Motor neuron (in vitro differentiated cells): ENCODE measurements at places on chromosomes 3 and 15.

GRCh38 chr3:99943931-99944761, 126.5 kb downstream of the CMSS1 start:
- ATAC-seq: no peak

- no peak for ATAC-seq
These were observed 78.4 kb upstream of the TRIM42 start for GRCh38 chr3:140599496-140599895.

DNA sequence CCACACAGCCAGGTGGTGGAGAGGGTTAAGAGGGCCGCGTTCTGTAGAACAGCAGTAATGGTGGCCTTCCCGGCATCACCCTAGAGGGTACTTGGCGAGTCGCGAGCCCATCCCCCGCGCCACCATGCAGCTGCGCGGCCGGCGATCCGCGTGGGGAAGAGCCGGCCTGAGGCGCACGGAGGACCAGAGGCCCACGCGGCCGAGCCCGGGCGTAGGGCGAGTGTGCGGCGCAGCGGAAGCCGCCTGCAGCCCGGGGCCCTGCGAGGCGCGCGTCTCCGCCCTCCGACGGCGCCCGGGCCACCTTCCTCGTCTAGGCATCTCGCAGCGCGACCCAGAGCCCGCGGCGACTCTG, 423 bp downstream of the TKT start:
- peak; percentile 57 for ATAC-seq

DNA sequence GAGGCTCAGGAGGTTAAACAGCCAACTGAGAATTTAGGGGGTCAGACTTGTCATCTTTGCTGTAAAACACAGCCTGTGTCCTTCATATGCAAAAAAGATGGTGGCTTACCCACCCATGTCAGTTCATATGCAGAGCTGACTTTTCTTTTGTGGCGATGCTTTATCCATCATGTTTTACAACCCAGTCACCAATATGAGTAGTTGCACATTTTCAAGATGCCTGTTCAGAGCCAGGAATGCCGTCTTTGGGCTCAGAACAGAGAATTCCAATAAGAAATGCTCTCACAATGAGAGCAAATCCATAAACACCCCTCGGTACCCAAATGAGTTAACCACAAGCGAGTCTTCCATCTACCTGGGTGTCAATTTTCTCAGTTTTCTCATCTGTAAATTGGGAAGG, 83.6 kb downstream of the TIGIT start:
- no peak for ATAC-seq

- no peak for ATAC-seq
These were observed 40.9 kb downstream of the RORA start for GRCh38 chr15:61188168-61188567.

GRCh38 chr3:115401298-115401697, 222.0 kb upstream of the GAP43 start:
- ATAC-seq: no peak

DNA sequence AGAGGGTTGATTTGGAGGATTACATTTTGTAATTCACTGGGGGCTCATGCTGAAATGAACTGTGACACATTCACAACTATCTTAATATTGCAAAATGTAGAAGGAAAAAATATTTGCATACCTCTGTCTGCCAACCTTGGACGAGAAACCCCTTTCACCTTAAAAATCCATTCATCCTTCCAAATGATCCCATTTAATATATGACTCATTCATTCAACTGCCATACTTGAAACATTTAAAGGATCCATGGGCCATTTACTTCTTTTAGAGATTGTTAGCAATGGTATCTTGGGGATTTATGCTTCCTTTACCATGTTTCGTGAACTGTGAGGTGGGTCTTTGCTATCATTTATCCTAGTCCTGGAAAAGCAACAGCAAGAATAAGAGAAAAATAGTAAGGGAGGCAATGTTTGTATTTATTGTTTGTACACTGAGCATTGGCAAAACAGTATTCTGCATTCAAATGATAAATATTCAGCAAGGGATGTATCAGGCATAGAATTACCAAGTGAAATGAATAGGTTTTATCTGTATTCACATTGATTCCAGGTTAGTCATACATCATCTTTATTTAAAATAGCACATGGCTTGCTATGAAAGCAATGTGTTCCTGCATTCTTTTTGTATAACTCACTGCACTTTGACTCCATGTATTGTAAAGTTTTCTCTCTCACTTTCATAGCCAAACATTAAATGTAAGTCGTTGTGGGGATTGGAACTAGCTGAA, 378.1 kb downstream of the NSUN3 start:
- ATAC-seq: no peak

DNA sequence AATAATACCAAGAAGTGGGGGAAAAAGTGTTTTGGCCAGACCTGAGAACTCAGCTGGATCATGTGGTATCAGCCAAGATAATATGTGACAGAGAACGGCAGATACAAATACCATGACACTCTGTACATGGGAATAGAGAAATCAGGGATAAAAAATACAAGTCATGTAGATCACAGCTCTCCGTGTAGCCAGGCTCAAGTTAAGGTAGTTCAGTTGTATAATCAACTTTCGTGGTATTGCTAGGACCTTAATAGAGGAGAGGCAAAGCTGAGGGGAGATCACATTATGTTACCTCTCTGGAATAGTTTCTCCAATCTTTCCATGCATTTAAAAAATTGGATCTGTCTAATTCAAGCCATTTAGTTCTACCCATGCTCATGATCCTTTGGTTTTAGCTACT, 179.8 kb downstream of the GHSR start:
- no peak for ATAC-seq

GRCh38 chr3:52123106-52123725, 31.0 kb downstream of the POC1A start:
- ATAC-seq: peak; percentile 94

DNA sequence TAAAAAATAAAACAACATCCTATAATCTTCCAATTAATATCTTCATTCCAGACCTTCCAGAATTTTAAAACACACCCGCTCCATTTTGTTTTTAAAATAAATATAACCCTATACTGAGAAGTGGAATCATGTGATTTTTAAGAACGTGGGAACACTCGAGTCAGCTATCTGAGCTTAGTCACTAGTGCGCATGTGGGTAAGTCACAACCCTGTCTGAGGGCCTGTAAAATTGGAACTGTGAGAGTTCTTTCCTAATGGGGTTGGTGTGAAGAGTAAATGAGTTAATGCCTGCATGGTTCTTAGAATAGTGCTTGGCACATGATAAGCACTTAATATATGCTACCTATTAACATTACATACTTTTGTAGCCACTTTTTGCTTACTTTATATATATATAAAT, 19.9 kb upstream of the POLR2M start:
- no peak for ATAC-seq

GRCh38 chr3:150069633-150070032, 98.9 kb upstream of the PFN2 start:
- ATAC-seq: no peak

DNA sequence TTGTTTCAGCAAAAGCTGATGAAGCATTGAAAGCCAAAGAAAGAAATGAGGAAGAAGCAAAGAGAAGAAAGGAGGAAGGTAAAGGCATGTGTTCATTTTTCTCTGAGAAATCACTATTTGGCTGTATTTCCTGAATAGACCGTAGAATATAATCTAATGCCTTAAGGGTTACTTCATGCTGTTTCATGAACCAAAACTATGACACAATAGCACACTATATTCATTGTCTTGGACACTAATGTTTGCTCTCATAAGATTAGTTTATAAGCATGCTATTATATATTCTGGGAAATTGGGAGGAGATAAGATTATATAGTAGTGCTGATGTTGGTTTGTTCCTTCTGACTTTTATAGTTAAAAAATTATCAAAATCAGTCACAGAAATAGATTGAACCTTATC, 110.1 kb upstream of the MLF1 start:
- no peak for ATAC-seq

GRCh38 chr15:65937054-65937453, 67.8 kb downstream of the RAB11A start:
- no peak for ATAC-seq

DNA sequence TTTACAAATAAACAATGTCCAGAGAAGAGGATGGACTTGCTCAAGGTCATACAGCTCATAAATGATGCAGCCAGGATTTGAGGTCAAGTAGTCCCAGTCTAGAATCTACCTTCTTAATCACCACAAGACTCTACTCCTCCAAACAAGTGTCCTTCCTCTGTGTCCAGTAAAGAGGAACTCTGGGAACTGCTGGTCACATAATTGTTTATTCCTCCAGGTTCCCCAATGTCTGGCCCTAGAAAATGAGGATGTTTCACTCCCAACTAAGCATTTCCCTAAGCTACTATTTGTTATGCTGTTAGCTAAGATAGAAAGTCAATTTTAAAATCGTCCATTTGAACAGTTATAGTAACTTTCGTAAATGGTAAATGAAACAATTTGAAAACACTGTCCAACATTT, 192.4 kb downstream of the FHIT start:
- no peak for ATAC-seq

DNA sequence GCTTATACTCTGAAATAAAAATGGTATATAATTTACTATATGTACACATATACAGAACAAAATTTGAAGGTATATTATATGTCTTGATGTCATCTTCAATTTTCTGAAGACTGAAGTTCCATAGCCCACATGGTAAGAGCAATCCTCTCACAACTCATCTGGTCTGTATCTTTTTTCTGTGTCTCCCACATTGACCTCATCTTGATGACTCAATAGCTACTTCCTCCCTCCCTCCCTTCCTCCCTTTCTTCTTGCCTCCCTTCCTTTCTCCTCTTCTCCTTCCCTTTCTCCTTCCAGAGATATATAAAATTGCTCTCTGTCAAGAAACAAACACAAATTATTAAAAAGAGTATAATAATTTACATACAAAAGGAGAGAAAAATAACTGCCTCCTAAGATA, 268.5 kb downstream of the SQOR start:
- ATAC-seq: no peak

- ATAC-seq: no peak
These were observed 37.9 kb downstream of the UBR1 start for GRCh38 chr15:43067717-43068461.

- no peak for ATAC-seq
These were observed 27.3 kb upstream of the EID1 start for GRCh38 chr15:48850648-48851047.

GRCh38 chr3:87173071-87173470, 54.0 kb upstream of the CHMP2B start:
- ATAC-seq: no peak

GRCh38 chr3:52083556-52084087, 27.3 kb upstream of the DUSP7 start:
- no peak for ATAC-seq

- no peak for ATAC-seq
These were observed 7.2 kb upstream of the ARRDC4 start for GRCh38 chr15:97953254-97953653.

- no peak for ATAC-seq
These were observed 222.9 kb downstream of the DTWD1 start for GRCh38 chr15:49843725-49844124.

DNA sequence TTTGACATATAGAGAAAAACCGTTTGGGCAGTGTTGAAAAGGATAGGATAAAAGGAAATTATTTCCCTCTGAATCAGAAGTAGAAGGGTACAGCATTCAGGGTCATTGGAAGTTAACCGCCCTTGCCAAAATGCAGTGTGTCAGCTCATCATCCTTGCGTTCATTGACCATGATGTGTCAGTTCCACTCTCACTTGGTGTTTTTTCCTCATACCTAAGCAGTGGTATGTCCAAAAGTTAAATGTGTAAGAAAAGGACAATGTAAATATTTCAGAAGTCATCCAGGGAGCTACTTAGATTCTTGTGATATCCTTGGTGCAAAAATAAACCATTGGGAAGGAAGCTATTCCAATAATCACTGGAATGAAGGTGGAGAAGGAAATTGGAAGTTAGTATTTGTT, 50.7 kb downstream of the MAP6D1 start:
- no peak for ATAC-seq

DNA sequence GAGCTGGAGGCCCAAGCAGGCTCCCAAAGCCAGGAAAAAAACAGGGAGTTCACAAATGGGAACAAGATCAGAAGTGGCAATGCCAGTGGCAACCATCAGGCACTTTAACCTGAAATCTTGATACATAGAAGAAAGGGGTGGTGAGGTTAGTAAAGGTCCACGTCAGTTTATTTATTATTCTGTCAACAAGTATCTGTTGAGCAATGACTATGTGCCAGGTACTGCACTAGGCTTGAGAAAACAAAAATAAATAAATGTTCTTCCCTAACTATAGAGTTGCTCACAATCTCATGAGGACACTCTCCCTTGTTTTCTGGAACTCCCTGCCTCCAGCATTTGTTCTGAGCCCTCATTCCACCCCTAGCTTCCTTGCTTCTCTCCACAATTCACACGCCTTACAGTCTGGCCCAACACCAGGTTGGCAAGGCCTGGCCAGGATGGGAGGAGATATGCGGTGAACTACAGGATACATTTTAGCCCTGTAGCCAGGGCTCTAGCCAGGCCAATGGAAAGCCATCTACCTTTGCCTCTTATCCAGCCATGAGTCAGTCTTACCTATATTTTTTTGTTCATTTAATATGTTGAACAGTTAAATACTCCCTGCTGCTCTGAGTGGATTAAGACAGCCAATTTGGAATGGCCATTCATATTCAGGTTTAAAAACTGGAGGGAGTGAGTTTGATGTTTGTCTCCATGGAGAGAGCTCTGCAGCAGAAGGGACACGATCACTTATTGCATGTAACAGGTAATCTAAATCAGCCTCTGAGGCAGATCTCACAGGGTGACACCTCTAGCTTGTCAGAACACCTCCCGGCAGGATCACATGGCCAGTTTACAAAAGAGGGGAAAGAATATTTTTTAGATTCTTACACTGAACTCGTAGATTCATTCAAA, 161.9 kb upstream of the ATP11B start:
- no peak for ATAC-seq

DNA sequence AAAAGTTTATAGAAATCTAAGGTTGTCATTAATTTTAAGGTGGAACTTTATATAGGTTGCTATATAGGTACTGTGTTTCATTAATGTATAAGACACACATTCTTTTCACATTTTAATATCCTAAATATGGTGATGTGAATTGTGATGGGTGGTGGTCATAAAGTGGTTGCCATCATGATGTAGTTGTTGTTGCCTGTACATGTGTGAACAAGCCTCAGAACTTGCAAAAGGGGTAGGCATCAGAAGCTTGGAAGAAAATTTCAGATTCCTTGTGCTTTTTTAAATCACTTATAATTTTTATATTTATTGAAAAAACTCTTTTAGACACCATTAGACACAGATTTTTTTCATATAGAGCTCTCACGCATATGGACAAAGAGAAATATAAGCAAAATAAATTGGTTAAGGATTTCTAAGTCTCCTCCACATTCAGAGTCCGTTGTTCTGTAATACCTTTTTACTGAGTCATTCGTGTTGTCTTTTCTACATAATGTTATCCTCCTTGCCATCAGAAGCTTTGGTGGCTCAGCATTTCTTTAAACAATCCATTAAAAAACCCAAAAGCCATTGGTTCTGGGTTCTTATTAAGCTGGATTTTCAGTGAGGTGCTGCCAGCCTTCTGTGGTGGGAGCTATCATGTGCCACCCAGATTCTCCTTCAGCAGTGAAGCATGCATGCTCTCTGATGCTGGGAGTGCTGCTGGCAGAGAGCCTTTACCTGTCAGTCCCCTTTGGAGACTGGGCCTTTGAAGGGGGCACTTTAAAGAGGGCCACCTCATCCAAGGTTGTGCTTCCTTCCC, 140.4 kb upstream of the GALNT15 start:
- no peak for ATAC-seq

GRCh38 chr3:148466143-148466542, 231.6 kb upstream of the AGTR1 start:
- no peak for ATAC-seq

GRCh38 chr15:63905131-63905530, 71.4 kb upstream of the HERC1 start:
- ATAC-seq: no peak

GRCh38 chr15:53122818-53123217, 332.7 kb upstream of the ONECUT1 start:
- no peak for ATAC-seq
